ENCODE measurements at places on chromosomes 2 and 18.

- peak; percentile 89 for DNase-seq
Observed at GRCh38 chr2:33275689-33276444, 200.6 kb upstream of the RASGRP3 start.

DNA sequence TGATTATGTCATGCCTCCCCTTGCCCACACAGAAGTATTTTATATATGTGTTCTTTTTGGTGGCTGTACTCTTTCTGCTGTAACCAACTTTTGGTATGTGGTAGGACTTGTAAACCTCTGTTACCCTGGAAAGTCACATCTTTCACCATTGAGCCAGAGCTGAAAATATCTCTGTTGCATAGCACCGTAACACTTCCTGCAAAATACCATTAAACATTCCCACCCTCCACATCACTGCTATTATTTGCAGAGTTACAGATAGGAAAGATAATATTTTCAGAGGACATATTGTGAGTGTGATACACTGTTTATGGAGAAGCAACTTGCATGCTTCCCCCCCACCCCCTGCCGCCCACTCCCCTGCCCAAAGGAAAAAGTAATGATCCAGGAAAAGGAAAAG, 44.8 kb downstream of the CAB39 start:
- peak; percentile 87 for DNase-seq

GRCh38 chr2:50345701-50346591, 686.0 kb downstream of the NRXN1 start:
- DNase-seq = no peak

DNA sequence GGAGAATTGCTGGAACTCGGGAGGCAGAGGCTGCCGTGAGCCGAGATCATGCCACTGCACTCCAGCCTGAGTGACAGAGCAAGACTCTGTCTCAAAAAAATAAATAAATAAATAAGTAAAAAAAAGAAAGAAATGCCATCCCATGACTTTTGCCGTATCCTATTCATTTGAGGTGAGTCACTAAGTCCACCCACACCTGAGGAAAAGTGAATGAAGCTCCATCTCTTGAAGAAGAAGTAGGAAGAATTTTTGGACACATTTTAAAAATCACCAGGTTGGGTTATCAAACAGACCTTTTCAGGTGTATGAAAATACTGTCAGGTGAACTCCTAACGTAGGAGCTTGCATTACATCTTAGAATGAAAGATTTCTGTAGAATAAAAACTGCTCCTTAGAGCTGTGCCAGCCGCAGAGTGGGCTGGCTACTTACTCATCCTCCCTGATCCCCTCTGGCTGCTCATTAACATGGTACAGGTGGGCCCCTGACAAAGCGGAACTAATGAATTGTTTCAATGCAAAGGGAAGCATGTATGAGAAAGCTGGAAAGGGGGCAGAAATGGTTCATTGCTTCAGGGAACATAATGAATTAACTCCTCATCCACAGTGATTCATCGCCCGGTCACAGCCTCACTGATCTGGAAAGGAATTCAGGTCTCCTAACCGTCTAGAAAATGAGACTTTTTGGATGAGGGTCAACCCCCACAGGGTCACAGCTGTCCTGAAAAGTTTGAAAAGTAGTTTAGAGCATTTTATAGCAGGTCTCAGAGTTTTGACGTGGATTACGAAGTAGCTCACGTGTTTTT, 191.4 kb downstream of the SPP2 start:
- no peak for DNase-seq

GRCh38 chr2:43701111-43701510, 24.9 kb upstream of the C1GALT1C1L start:
- DNase-seq = no peak

DNA sequence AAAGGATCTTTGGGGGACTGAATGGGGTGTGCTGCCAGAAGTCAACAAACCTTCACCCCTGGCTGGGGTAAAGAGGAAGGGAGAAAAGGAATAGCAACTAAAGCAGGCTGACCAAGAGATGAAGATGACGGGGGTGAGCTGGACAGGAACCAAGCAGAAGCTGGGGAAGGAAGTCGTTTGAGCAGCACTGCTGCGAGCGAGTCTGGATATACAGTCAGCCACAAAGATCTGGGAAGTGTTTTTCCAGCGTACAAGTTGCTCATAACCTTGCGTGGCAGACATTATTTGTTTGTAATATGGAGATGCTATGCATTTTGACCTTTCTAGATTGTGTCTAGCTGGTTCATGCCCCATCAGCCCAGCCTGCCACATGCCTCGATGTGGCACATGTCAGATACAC, 71.2 kb downstream of the EIF2AK3 start:
- no peak for DNase-seq

DNA sequence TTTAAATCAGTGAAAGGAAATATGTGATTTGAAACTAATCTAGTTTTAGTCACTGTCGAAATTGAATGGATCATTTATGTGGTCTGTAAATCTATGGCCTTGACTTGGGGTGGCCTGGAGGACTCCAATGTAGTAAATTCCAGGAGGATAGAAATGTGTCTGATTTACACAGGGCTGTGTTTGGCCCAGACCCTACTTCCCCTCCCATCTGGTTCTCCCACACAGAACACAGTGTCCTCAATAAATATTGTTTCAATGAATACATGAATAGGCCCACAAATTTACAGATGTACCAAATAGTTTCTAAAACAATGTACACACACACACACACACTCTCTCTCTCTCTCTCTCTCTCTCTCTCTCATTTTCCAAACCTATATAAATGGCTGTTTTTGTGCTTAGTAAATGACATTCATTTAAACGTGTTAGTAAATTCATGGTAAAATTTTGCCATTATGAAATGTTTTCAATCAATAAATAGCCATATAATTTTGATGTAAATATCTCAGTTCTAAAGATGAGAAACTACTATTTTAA, 1.9 kb downstream of the CCDC68 start:
- peak; percentile 64 for DNase-seq
